Neural progenitor cell (in vitro differentiated cells): ENCODE measurements at places on chromosomes 4 and X. TPM values are rescaled to one million over a fixed set of nuclear protein-coding genes. Genes with fewer than 3 reads are reported as not detected.

The PABPC1L2B gene
- total RNA-seq: 0.22 TPM in 1 of 2 replicates, not detected in the other

The DIPK2B gene
- not detected in 2 replicates for total RNA-seq

The MAGEA2B gene
- not detected in 2 replicates for total RNA-seq

The TMPRSS11E gene
- not detected in 2 replicates for total RNA-seq

The MTNR1A gene
- total RNA-seq: 0.43 and 1.6 TPM in 2 replicates

The FHDC1 gene
- total RNA-seq: 3.0 and 4.8 TPM in 2 replicates

The CYP4V2 gene
- total RNA-seq: 0.37 and 1.3 TPM in 2 replicates

The NSUN7 gene
- 29.1 and 37.4 TPM in 2 replicates for total RNA-seq

The WWC2 gene
- total RNA-seq: 31.7 and 39.6 TPM in 2 replicates

The CYLC1 gene
- total RNA-seq: not detected in 2 replicates

The GPR119 gene
- not detected in 2 replicates for total RNA-seq

The DCLK2 gene
- 7.9 and 11.7 TPM in 2 replicates for total RNA-seq

The ADGRG2 gene
- total RNA-seq: 0.43 and 0.80 TPM in 2 replicates

The CXCL3 gene
- total RNA-seq: 1.5 and 2.0 TPM in 2 replicates

The IBSP gene
- total RNA-seq: not detected in 2 replicates

The FRMD7 gene
- not detected in 2 replicates for total RNA-seq

DNA sequence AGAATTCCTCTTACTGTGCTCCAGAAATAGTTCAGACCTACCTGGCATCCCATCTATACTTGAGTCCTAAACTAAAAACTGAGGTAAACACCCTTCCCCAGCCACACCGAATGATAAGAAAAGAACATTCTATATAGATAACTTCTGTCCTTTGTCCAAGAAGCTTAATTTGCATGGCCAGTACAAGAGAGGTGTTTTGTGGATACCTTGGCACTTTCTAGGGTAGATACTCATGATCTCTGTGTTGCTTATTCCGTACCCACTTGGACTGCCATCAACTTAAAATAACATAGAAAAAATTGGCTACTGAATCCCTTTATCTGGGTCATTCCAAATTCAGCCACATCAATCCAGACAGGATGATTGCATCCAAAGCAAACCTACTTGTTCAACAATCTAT lies 1050.4 kb downstream of the STIM2 start:
- no peak overlapping the region for H3K27ac ChIP-seq
- no peaks in the 10 kb centered on the region for H3K27me3 ChIP-seq
- no peak for DNase-seq
- peaks cover 6% of the 10 kb centered on the region for H3K4me1 ChIP-seq

- no peaks in the 10 kb centered on the region for H3K4me1 ChIP-seq
- no peaks in the 10 kb centered on the region for H3K27me3 ChIP-seq
- no peak overlapping the region for H3K27ac ChIP-seq
- H3K4me3 ChIP-seq: no peak overlapping the region
- no peaks in the 10 kb centered on the region for H3K36me3 ChIP-seq
These were observed 5.9 kb downstream of the LAMP2 start for GRCh38 chrX:120463241-120463640.

GRCh38 chrX:108447303-108447702 lies 7.7 kb downstream of the COL4A5 start:
- no peak for DNase-seq
- no peaks in the 10 kb centered on the region for H3K4me1 ChIP-seq
- peaks cover 10% of the 10 kb centered on the region for H3K36me3 ChIP-seq
- no peak overlapping the region for H3K27ac ChIP-seq

DNA sequence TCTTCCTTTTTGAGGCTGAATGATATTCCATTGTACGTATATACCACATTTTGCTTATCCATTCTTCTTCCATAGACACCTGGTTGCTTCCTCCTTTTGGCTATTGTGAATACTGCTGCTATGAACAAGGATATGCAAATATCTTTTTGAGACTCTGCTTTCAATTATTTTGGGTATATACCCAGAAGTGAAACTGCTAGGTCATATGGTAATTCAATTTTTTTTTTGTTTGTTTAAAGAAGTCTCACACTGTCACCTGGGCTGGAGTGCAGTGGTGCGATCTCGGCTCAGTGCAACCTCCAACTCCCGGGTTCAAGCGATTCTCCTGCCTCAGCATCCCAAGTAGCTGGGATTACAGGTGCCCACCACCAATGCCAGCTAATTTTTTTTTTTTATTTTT lies 75.3 kb downstream of the METTL14 start:
- H3K4me1 ChIP-seq: no peaks in the 10 kb centered on the region
- H3K4me3 ChIP-seq: no peak overlapping the region

GRCh38 chr4:180640193-180640592 lies 1603.0 kb upstream of the TENM3 start:
- no peaks in the 10 kb centered on the region for H3K27me3 ChIP-seq
- H3K4me1 ChIP-seq: peaks cover 3% of the 10 kb centered on the region
- H3K27ac ChIP-seq: no peak overlapping the region
- no peak overlapping the region for H3K4me3 ChIP-seq

DNA sequence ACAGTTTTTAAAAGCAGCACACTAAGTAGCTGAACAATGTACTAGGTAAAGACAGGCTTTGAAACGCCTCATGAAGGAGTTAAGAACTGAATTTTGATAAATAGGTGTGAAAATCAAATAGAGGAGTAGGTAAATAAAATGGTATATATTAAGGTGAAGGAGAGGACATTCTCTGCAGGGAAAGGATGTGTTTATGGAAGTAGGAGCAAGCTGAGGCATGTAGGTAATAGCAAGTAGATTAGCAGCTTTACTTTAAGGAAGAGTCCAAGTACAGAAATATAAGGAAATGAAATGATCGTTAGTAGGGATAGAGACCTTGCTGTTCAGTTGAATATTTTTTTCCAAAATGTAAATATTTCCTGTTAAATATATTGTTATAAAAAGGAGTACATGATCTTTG lies 12.5 kb downstream of the METAP1 start:
- peaks cover 3% of the 10 kb centered on the region for H3K36me3 ChIP-seq
- DNase-seq: no peak
- H3K4me3 ChIP-seq: no peak overlapping the region
- no peaks in the 10 kb centered on the region for H3K27me3 ChIP-seq
- H3K4me1 ChIP-seq: peaks cover 8% of the 10 kb centered on the region

DNA sequence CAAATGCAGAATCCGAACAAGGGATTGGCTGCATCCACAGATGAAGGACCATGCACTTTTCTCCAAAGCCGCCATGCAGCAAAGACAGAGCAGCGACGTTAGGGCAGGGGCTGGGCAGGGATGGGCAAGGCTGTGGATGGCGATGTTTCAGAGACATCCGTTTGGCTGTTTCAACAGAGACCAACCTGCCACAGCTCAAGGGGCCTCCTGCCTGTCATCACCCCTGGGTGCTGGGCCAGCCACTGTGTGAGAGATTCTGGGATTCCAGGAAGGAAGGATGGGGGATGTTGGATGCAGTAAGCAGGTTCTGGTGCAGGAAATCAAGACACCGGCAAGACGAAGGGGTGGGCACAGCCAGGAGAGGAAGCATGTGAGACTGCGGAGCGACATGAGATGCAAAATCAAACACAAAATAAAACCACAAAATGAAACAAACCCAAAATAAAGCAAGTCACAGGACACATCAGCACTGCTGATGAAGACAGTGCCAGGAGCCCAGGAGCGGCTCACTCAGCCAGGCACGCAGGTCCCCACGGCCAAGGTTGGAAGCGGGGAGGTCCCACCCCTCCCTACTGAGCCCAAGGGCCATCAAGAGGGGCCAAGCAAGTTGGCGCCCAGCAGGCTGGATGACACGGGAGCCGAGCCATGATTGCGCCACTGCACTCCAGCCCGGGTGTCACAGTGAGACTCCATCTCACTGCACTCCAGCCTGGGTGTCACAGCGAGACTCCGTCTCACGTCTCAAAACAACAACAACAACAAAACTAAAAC lies 68.1 kb downstream of the FAM53A start:
- no peak overlapping the region for H3K4me3 ChIP-seq
- H3K27me3 ChIP-seq: no peaks in the 10 kb centered on the region
- no peaks in the 10 kb centered on the region for H3K4me1 ChIP-seq
- H3K36me3 ChIP-seq: no peaks in the 10 kb centered on the region
- H3K27ac ChIP-seq: no peak overlapping the region

GRCh38 chrX:10047133-10047532 lies 80.0 kb downstream of the CLDN34 start:
- H3K36me3 ChIP-seq: no peaks in the 10 kb centered on the region
- H3K4me3 ChIP-seq: no peak overlapping the region
- H3K4me1 ChIP-seq: peaks cover 16% of the 10 kb centered on the region

DNA sequence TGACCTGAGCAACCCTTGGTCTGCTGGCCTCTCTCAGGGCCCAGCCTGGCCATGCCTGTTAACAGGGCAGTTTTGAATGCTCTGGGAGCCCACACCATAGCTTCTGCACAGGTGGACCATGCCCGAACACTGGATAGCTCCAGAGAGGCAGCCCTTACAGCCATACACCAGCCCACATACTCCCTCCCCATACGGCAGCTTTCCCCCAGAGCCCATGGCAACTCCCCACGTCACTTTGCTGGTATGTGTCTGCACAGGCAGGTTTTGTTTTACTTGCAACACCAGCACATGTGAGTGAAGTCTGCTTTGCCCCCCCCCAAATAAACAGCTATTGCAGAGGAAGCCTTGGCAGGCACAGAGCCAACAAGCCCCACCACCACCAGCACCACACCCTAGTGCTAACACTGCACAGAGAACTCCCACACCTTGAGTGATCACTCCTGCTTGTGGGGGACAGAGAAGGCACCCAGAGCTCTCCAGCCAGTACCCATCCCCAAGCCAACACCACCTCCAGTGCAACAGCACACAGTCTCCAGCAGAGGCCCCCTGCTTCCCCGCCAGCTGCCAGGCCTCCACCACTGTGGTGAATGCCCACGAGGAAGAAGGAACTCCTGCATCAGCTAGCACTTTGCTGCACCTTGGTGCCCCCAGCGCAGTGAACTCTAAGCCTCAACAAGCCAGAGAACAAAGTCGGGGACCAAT lies 87.3 kb downstream of the STPG2 start:
- H3K4me3 ChIP-seq: no peak overlapping the region
- DNase-seq: no peak
- H3K27me3 ChIP-seq: no peaks in the 10 kb centered on the region

- H3K27me3 ChIP-seq: peaks cover 23% of the 10 kb centered on the region
- H3K27ac ChIP-seq: no peak overlapping the region
- no peak for DNase-seq
- no peaks in the 10 kb centered on the region for H3K36me3 ChIP-seq
- no peaks in the 10 kb centered on the region for H3K4me1 ChIP-seq
These were observed 5.6 kb upstream of the TIGD2 start for GRCh38 chr4:89105726-89106125.

GRCh38 chr4:187598196-187598595 lies 397.4 kb upstream of the ZFP42 start:
- H3K4me3 ChIP-seq: no peak overlapping the region
- H3K4me1 ChIP-seq: no peaks in the 10 kb centered on the region
- H3K27me3 ChIP-seq: no peaks in the 10 kb centered on the region
- H3K36me3 ChIP-seq: no peaks in the 10 kb centered on the region
- H3K27ac ChIP-seq: no peak overlapping the region
- no peak for DNase-seq

DNA sequence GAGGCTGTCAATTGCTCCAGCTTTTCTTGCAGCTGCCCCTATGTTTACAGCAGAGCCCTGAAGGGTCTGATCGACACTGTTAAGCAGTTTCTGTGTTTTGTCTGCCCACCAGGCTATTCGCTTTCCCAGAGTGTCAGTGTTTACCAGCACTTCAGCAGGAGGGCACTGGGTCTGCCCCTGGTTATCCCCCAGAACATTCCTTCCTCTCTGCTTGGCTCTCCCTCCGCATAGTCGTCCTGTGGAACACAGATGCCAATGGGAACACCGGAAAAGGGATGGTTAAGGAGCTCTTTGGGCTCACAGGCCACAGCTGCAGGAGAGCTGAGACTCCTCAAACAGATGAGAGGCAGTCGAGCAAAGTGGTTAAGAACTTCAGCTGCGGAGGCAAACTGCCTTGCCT lies 71.3 kb upstream of the FBXW7 start:
- peaks cover 26% of the 10 kb centered on the region for H3K4me1 ChIP-seq
- H3K27ac ChIP-seq: no peak overlapping the region
- no peak overlapping the region for H3K4me3 ChIP-seq
- no peaks in the 10 kb centered on the region for H3K27me3 ChIP-seq
- DNase-seq: peak; percentile 29
- H3K36me3 ChIP-seq: no peaks in the 10 kb centered on the region

GRCh38 chrX:110964786-110965185 lies 131.2 kb upstream of the PAK3 start:
- peak overlapping the region; percentile 56 for H3K27ac ChIP-seq
- no peaks in the 10 kb centered on the region for H3K27me3 ChIP-seq
- H3K4me3 ChIP-seq: no peak overlapping the region
- peak; percentile 70 for DNase-seq

DNA sequence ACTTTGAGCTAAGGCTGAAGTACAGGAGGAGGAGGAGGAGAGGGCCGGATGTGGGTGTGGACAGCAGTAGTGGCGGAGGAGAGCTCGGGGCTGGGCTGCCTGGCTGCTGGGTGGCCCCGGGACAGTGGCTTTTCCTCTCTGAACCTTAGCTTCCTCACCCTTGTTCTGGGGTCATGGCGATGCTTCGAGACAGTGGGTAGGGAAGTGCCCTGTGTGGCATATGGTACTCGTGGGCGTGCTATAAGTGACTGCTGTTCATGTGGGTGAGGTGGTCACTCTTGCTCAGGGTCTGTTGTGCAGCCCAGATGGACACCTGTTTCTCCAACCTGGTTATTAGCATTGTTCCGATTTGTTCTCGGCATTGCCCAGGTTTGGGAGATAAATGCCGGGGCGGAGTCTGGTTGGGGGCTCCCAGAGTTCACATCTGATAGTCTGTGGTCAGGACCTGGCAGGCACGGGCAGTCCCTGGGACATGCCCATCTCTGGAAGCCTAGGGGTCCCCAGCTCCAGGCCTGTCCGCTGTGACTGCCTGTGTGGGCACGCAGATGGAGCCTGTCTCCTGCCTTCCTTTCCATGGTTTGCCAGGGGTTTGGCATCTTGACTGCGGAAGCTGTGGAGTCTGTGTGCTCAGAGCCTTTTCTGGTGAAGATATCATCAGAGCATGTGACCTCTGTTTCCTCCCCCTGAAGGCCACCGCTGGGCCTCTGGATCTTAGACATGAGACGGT lies 4.9 kb upstream of the CPZ start:
- H3K27ac ChIP-seq: no peak overlapping the region
- no peak for DNase-seq
- peaks cover 23% of the 10 kb centered on the region for H3K4me1 ChIP-seq
- no peaks in the 10 kb centered on the region for H3K36me3 ChIP-seq

DNA sequence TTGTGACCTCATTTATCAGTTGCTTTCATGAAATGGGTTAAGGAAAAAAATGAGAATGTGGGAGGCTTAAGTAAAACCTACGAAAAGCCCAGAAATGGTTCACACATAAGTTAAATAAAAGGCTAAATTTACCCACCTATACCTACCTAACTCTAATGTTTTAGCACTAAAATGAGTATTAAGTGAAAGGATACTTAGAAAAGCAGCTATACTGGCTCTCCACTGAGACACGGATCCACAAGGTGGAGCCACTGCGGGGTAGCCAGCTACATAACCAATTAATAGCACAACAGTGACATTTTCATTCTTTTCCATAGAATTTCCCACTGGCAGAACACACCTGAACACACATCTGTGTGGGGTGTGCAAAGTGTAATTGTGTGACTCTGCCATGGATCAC lies 101.9 kb downstream of the MAML3 start:
- H3K27me3 ChIP-seq: no peaks in the 10 kb centered on the region
- DNase-seq: peak; percentile 41
- H3K36me3 ChIP-seq: no peaks in the 10 kb centered on the region
- no peak overlapping the region for H3K27ac ChIP-seq
- H3K4me1 ChIP-seq: peaks cover 40% of the 10 kb centered on the region

GRCh38 chr4:30757357-30757756 lies 37.2 kb downstream of the PCDH7 start:
- no peak for DNase-seq
- no peak overlapping the region for H3K27ac ChIP-seq
- H3K36me3 ChIP-seq: no peaks in the 10 kb centered on the region

- H3K36me3 ChIP-seq: no peaks in the 10 kb centered on the region
- peak; percentile 6 for DNase-seq
- H3K27me3 ChIP-seq: no peaks in the 10 kb centered on the region
- no peak overlapping the region for H3K4me3 ChIP-seq
- no peak overlapping the region for H3K27ac ChIP-seq
These were observed 70.3 kb downstream of the STIM2 start for GRCh38 chr4:26930964-26931363.
